ENCODE measurements at places on chromosomes 1 and 21.
A peak's percentile ranks its signal among the peaks of the same experiment; 100 is the strongest.

DNA sequence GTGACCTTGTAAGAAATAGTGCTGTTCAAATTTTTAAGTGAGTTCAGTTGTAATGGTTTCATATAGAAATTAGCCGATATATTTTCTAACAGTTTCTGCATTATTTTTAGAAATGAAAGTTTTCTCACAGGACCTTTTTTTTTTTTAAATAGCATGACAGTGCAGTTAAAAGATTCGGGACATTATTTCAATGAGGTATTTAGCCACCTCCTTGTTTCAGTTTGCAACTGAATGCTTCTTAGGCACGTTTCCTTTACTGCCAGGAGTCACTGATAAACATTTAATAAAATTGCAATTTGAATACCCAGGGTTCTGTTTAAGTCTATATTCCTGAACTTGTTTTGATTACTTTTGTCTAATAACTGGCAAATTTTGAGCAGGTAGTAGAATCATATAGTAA, 304.7 kb downstream of the TM2D1 start:
- no peak for DNase-seq

GRCh38 chr1:94927405-94928175, 680 bp upstream of the CNN3 start:
- no peak for DNase-seq

DNA sequence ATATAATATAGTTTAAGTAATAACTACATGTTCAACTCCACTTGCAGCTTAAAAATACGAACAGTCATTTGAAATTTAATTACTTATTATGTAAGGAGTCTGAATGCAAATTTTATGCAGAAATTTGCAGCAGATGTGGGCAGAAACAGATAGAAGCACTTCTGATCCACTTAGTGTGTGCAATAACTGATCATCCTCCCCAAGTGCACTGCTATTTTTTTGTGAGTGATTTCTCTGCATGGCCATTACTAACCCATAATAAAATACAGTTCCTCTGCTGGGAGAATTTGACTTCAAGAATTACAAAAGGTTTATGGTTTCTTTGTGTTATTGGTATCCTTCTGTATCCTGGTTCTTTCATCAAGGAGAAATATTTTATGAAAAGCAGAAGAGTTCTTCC, 611.5 kb upstream of the RGS18 start:
- no peak for DNase-seq

DNA sequence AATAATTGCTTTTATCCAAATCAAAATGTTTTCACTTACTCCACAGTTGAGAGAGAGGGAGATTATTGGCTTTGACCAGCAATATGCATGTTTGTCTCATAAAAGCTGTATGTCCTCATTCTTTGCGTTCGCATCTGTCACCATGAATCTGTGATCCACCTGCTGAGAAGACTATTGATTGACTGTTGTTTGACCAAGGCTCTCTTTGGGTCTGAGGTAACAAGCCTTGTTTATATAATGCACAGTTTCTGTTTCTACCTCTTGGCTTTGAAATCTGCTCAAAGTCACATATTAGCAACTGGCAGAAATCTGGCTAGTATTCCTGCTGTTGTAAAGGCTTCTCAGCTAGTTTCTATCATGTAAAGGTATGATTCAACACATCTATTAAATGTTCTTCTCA, 157.0 kb downstream of the LYPLAL1 start:
- DNase-seq: no peak

DNA sequence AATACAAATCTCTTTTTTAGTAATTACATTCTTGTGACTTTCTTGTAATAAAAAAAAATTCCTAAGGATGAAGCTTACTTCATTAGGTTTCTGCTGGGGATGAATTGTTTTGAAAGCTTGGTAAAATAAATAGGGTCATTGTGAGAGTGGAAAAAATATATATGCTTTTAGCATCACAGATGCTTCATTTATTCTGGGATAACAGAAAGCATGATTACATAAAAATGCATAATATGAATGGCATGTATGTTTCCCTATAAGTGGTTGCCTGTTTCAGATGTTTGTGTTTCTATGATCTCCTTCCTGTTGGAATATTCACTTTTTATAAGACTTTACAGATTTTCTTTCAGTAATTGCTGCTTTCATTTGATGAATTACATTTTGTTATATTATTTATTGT, 42.3 kb downstream of the HMCN1 start:
- DNase-seq: no peak

DNA sequence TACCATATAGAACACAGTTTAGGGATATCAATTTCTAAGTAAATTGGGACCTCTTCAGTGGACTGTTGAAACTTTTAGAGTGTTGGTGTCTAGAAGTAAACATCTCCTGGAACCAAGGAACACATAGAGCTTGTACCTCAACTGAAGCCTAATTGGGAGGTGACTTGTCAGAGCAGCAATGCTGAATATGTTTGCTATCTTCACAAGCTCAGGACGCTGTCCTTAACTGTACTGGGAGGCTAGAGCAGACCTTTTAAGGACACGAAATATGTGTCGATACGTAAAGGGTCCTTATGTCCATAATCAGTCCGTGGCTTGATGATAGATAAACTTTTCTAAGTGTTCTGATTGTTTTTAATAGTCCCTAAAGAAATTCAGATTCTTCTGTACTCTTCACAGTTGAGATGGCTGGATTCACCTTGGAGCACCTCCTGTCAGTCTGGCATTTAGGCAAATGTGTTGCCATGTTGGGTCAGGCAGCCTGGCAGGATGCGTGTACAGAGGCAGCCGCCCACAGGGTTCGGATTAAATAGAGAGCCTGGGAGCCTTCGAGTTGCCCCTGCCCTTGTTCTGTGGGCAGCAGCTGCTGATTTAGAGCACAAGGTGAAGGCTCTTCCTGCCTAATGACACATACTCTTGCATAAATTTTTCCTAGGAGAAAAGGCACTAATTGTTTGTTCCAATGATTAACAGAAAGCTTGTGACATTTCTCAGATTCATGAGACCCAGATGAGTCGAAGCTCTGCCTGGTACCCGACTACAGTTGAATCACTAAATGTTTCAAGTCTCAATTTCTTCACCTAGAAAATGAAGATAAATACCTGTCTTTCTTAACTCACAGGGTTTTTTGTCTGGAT, 3.6 kb downstream of the ACTN2 start:
- DNase-seq: no peak

GRCh38 chr1:40155910-40156309, 5.3 kb upstream of the RLF start:
- no peak for DNase-seq

- DNase-seq: no peak
These were observed 9.0 kb upstream of the LDLRAP1 start for GRCh38 chr1:25534410-25534788.

DNA sequence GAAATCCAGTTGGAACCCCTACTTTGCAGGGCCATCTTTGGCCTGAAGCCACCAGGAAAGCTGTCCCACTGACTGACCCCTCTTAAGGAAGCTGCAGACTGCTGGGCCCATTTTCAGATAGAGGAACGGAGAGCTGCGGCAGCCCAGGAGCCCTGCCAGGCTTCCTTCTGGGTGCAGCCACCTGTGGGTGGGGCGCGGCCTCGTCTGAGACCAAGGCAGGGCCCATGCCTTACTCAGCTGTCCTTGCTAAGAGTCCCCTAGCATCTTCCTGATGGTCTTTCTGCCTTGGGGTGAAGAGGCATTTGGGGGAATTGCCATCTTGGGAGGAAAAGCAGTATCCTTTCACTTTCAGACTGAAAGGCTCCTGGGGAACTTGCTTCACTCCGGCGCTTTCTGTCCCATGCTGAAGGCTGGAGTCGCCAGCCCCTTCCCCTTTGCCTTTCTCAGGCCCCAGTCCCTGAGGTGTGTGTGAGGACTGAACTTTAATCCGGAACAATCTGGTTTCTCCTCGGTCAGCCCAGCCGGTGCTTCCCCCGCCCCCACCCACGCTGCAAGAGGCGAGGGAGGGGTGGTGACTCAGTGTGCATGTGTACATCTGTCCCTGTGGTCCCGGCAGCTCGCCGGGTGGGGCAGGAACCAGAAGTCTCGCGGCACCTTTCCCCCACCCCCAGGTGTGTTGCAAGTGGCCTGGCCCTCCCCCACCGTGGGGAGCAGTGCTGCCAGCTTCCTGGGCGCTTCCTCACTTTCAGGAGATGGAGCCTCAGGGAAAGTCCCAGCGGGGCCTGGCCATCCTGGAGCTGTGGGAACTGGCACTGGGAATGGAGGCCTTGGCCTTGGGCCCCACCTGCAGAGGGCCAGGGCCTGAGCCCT, 5.1 kb downstream of the ZC3H12A start:
- DNase-seq: peak; percentile 80

DNA sequence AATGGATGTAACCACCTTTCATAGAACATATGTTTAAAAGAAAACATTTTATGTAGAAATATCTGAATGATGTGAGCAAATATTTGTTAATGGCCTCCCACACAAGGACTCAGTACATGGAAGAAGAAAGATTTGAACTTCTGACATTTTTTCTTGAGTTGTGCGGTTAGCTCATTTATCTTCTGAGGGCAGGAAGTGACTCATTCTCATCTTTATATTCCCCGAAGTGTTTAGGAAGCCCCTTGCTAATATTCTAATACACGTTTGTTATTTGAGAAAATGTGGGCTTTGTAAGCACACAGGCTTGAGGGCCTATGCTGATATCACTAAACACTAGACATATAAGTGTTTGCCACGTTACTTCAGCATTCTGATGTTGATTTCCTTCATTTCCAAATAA, 392.5 kb upstream of the PTBP2 start:
- no peak for DNase-seq

DNA sequence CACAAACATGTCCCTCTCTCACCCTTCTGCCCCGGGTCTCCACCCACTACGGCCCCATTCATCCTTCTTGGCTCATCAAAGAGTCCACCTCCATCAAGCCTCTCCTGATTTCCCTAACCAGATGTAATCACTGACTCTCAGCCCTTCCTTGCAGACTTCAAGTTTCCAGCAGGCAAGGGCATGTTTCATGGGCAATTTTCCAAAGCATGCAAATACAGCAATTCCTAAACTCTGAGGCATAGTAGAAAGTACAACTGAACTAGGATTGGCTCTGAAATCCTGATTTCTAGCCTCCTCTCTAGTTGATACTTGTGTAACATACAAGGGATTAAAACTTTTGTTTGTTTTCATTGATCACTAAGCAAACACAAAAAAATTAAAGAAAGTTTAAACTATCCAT, 109.1 kb upstream of the GADD45A start:
- no peak for DNase-seq

- no peak for DNase-seq
These were observed 16.9 kb downstream of the PTPRU start for GRCh38 chr1:29253180-29253579.

DNA sequence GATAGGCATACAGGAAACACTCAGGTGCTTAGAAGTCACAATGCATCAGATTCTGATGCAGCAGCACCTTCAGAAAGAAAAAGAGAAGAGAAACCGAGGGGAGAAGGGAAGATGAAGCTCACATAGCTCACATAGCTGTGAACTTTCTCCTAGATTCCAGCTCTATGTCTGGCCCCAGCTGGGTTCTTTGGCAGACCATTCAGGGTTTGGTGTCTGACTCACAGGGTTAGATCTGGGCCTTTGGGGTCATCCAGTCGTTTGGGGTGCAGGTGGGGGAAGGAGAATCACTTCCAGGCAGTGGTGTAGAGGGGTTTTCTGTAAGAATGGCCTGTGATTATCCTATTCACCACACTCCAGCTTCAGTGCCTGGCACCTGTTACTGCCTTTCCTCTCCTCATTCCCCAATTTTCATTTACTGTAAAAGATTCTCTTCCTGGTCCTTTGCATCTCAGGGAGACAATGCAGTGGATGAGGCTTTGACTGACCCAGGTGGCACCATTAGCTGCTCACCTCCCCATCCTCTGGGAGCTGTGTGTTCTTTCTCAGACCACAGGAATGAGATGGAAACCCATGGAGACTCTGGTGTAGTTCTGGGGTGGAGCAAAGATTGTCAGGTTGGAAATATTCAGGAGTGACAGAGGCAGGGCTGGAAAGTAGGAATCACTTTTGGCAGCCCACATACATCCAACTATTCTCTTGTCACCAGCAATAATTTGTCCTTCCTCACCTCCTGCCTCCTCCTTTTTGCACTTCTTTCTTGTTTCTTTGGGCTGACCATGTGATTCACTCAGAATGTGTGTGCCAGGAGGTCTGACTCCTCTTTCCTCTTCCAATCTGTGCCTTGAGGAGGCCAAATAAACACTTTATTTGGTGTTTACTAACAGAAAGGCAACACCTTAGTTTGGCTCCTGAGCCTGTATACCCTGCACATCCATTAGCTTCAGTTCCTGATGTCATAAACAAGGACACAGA, 103.3 kb downstream of the PAPPA2 start:
- no peak for DNase-seq
